ENCODE measurements at places on chromosomes 2 and 18. TPM values are rescaled to one million over a fixed set of nuclear protein-coding genes. Genes with fewer than 3 reads are reported as not detected.

LRP2 gene
- not detected for total RNA-seq

FLACC1 gene
- 0.89 TPM for total RNA-seq

IL18R1 gene
- total RNA-seq: 0.30 TPM

TNFAIP6 gene
- total RNA-seq: 41.6 TPM

FBLN7 gene
- 0.30 TPM for total RNA-seq

SDC1 gene
- 77.2 TPM for total RNA-seq

MTCL1 gene
- 28.5 TPM for total RNA-seq

All from smooth muscle cell of the umbilical artery (primary cell).